Aorta (tissue), 5 donors: ENCODE measurements at places on chromosomes 2 and 18. TPM values are rescaled to one million over a fixed set of nuclear protein-coding genes. Genes with fewer than 3 reads are reported as not detected.

RHOB gene
- 271 TPM for total RNA-seq

LRRC30 gene
- not detected for total RNA-seq

ST8SIA5 gene
- total RNA-seq, result 0.42 TPM

TDRD15 gene
- total RNA-seq, result 0.06 TPM

ACMSD gene
- total RNA-seq, result not detected

EMX1 gene
- total RNA-seq, result not detected

MAP3K19 gene
- total RNA-seq, result not detected

KCTD1 gene
- total RNA-seq, result 10.7 TPM

STON1 gene
- 27.5 TPM for total RNA-seq

SPP2 gene
- total RNA-seq, result not detected

LINC00305 gene
- total RNA-seq, result not detected

LPIN2 gene
- 42.4 TPM for total RNA-seq

CD8B2 gene
- 0.09 TPM for total RNA-seq

CRYBA2 gene
- total RNA-seq, result not detected
